Glomerular endothelial cell (primary cell): ENCODE measurements at places on chromosomes 13 and 19. TPM values are rescaled to one million over a fixed set of nuclear protein-coding genes. Genes with fewer than 3 reads are reported as not detected.

The METTL21C gene
- not detected in 2 replicates for total RNA-seq

The SLC6A16 gene
- total RNA-seq, result 1.3 and 2.3 TPM in 2 replicates

The IFI30 gene
- 13.4 and 21.0 TPM in 2 replicates for total RNA-seq

The WTIP gene
- 18.3 and 20.6 TPM in 2 replicates for total RNA-seq

The GARIN5A gene
- 0.39 TPM in 1 of 2 replicates, not detected in the other for total RNA-seq

The STOML3 gene
- not detected in 2 replicates for total RNA-seq

The IGSF23 gene
- not detected in 2 replicates for total RNA-seq

The ZNF8 gene
- 7.3 and 8.6 TPM in 2 replicates for total RNA-seq

The ALKBH7 gene
- total RNA-seq, result 50.4 and 51.5 TPM in 2 replicates

The PODNL1 gene
- total RNA-seq, result 0.18 and 1.3 TPM in 2 replicates

The ATP1A3 gene
- 0.06 TPM in 1 of 2 replicates, not detected in the other for total RNA-seq

The C19orf33 gene
- 24.3 and 37.2 TPM in 2 replicates for total RNA-seq

The EDNRB gene
- total RNA-seq, result 18.8 and 25.6 TPM in 2 replicates

The GRIN2D gene
- total RNA-seq, result 0.53 and 0.76 TPM in 2 replicates

The KANK2 gene
- 86.8 and 97.1 TPM in 2 replicates for total RNA-seq

The COMMD6 gene
- 64.4 and 97.7 TPM in 2 replicates for total RNA-seq

The GIPC1 gene
- 161 and 191 TPM in 2 replicates for total RNA-seq

The TEKTIP1 gene
- total RNA-seq, result not detected in 2 replicates

The HSH2D gene
- not detected in 2 replicates for total RNA-seq

The CYP4F12 gene
- not detected in 2 replicates for total RNA-seq

The PPM1N gene
- 1.1 TPM in 1 of 2 replicates, not detected in the other for total RNA-seq

The PRRG2 gene
- total RNA-seq, result 1.6 and 12.2 TPM in 2 replicates

The PRKCSH gene
- total RNA-seq, result 281 and 288 TPM in 2 replicates

The INSL3 gene
- total RNA-seq, result not detected in 2 replicates

The ZNF628 gene
- total RNA-seq, result 3.8 and 10.1 TPM in 2 replicates

The AMH gene
- total RNA-seq, result 1.4 and 2.1 TPM in 2 replicates
